GM12865 (cell line): ENCODE measurements at places on chromosomes 3 and 15.

DNA sequence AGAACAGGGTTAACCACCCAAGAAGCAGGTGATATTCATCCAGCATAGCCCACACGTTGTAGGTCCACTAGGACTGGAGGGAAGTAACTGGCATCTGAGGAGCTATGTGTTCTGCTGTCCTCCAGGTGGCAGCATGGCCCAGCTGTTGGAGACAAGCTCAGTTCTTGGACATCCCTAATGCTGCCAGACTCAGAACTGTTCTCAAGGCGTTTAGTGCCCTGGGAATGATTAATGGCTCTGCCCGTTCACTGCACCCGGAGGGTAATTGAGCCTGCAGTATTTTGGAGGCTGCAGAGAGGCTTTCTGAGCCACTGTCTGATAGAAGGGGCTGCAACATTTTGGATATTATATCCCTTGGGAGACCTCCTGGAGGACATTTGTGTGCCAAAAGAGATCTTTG, 521.3 kb upstream of the SEMA6D start:
- peak; percentile 82 for DNase-seq

DNA sequence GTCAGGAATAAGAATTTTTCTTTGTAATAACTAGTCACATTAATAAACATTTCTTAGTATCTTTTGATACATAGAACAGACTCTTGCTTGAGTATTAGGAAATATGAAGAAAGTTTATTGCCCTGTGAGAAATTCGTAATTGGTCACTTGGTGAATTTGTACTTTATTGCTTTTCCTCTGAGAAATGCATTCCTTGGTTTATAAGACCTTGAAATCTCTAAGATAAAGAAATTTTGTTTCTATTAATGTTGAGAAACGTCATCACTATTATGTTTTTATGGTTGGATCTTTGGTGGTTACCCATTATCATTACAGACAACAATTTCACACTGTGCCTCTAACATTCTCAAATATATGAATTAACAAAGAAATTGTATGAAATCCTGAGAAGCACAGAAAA, 652.0 kb upstream of the NECTIN3 start:
- DNase-seq, result no peak

GRCh38 chr3:116579840-116580239, 129.7 kb upstream of the TUSC7 start:
- DNase-seq, result peak; percentile 1

- DNase-seq, result no peak
Observed at GRCh38 chr3:114639171-114639570, 345.3 kb downstream of the TIGIT start.

- peak; percentile 73 for DNase-seq
Observed at GRCh38 chr15:41935566-41936020, 36.8 kb downstream of the EHD4 start.

DNA sequence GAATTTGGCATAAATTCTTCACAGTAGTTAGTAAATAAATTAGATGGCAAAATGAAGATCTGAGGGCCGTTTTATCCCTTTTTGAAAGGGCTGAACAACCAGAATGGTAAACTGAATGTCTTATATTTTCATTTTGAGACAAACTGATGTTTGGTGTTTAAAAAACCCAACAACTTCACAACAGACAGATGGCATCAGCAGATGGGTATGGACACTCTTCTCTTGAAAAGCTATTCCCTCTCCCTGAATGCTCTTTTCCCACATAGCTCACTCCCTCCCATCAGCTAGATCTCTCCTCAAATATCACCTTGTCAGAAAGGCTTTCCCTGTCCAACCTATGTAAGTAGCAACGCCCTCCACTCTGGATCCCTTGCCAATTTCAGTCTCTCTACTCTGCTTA, 33.3 kb downstream of the EMC4 start:
- DNase-seq, result no peak

DNA sequence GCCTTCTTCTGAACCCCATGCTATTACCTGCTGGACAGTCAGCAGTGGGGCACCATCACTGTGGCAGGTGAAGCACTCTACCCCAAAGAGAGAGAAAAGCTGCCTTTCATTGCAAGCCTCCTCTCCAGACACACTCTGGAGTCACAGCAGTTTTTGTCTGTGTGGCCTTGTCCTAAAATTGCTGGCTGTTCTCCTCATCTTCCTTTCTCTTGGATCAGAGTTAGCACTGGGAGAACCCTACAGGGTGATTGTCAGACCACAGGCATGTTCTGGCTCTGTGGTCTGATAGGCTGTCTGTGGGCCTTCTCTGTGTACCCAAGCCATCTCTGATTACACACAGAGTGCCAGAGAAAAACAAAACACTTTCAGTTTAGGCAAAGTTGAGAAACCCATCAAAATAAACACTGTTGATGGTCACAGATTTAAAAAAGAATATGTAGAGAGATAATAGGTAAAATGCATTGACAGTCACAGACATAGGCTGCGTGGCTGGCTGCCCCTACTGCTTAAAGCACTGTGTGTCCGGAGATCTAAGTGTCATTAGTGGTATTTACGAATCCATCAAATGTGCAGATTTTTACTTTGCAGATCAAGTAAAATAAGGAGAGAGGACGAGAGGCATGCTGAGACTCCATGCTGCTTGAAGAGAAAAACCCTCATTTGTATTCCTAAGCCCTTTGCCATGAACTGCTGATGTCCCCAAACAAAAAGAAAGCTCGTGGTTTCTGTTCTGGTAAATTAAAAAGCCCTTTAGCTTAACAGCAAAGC, 689.9 kb downstream of the TUSC7 start:
- no peak for DNase-seq

DNA sequence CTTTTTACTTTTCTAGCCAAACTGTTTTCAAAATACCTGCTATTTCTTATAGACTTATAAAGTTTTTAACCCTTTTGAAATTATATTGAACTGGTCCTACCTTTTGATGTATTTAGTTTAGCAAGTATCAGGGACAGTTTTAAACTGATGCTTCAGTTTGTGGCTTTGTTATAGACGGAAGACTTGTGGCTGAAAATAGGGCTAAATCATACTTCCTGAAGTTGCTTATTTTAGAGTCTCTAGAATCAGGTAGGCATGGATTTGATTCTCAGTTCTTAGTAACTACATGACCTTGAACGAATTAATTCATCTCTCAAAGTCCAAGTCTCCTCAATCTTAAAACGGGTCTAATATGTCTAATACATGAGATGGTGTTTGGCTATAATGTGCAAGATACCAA, 322.8 kb downstream of the RAP2B start:
- peak; percentile 38 for DNase-seq

GRCh38 chr15:50059203-50059772, 59.7 kb downstream of the ATP8B4 start:
- DNase-seq, result no peak

- DNase-seq, result peak; percentile 53
Observed at GRCh38 chr3:117486719-117487716, 777.4 kb downstream of the TUSC7 start.

- peak; percentile 59 for DNase-seq
Observed at GRCh38 chr3:107589454-107589853, 66.7 kb downstream of the BBX start.
